Bronchus fibroblast of lung (primary cell): ENCODE measurements at places on chromosomes 12 and 14. TPM values are rescaled to one million over a fixed set of nuclear protein-coding genes. Genes with fewer than 3 reads are reported as not detected.

The HELB gene
- 1.2 and 2.9 TPM in 2 replicates for total RNA-seq

The PLEKHG7 gene
- not detected in 2 replicates for total RNA-seq

The NDRG2 gene
- total RNA-seq = 1.3 and 1.5 TPM in 2 replicates

The COCH gene
- total RNA-seq = 0.45 and 0.84 TPM in 2 replicates

The SMIM41 gene
- 0.17 TPM in 1 of 2 replicates, not detected in the other for total RNA-seq

The AKAP5 gene
- total RNA-seq = 0.15 and 0.17 TPM in 2 replicates

The GSG1 gene
- total RNA-seq = 0.34 and 1.5 TPM in 2 replicates

The PTHLH gene
- total RNA-seq = not detected in 2 replicates

The KLRC2 gene
- total RNA-seq = not detected in 2 replicates

The STAC3 gene
- 0.50 and 0.59 TPM in 2 replicates for total RNA-seq

The OVCH1 gene
- not detected in 2 replicates for total RNA-seq

The ERBB3 gene
- 0.17 and 0.45 TPM in 2 replicates for total RNA-seq

The OR6C4 gene
- not detected in 2 replicates for total RNA-seq

The ANO4 gene
- total RNA-seq = 0.74 and 2.0 TPM in 2 replicates

The TTC7B gene
- 15.8 and 18.5 TPM in 2 replicates for total RNA-seq

The PTPRQ gene
- 0.59 and 1.3 TPM in 2 replicates for total RNA-seq

The NABP2 gene
- 53.5 and 63.5 TPM in 2 replicates for total RNA-seq

The IL22 gene
- total RNA-seq = not detected in 2 replicates

The HOXC6 gene
- 0.17 and 0.89 TPM in 2 replicates for total RNA-seq

The LRRC10 gene
- not detected in 2 replicates for total RNA-seq

The POP5 gene
- 49.4 and 54.8 TPM in 2 replicates for total RNA-seq

The SLC17A8 gene
- total RNA-seq = not detected in 2 replicates

The SCYL2 gene
- total RNA-seq = 14.7 and 20.7 TPM in 2 replicates

The A2M gene
- 4.4 and 5.6 TPM in 2 replicates for total RNA-seq

The TAS2R42 gene
- total RNA-seq = not detected in 2 replicates

The AQP6 gene
- not detected in 2 replicates for total RNA-seq

The C14orf93 gene
- 18.0 and 22.9 TPM in 2 replicates for total RNA-seq

The PTPRB gene
- under 0.01 and 0.15 TPM in 2 replicates for total RNA-seq

The DTX1 gene
- total RNA-seq = 0.30 TPM in 1 of 2 replicates, not detected in the other

The TAS2R9 gene
- not detected in 2 replicates for total RNA-seq

The PLEKHG3 gene
- total RNA-seq = 3.4 and 9.1 TPM in 2 replicates

The HOXC11 gene
- total RNA-seq = not detected in 2 replicates

The RNU4-1 gene
- under 0.01 TPM in 2 replicates for total RNA-seq

The WNT5B gene
- 74.3 and 82.2 TPM in 2 replicates for total RNA-seq

The SYNDIG1L gene
- under 0.01 TPM in 1 of 2 replicates, not detected in the other for total RNA-seq

The GNB3 gene
- 1.3 and 2.2 TPM in 2 replicates for total RNA-seq

The ABCD2 gene
- 0.15 and 0.17 TPM in 2 replicates for total RNA-seq

The RGS6 gene
- total RNA-seq = not detected in 2 replicates

The GLI1 gene
- total RNA-seq = 1.5 and 1.8 TPM in 2 replicates

The ADAM21 gene
- total RNA-seq = under 0.01 and 0.59 TPM in 2 replicates

The CDH24 gene
- 8.6 and 9.8 TPM in 2 replicates for total RNA-seq

The CCDC196 gene
- total RNA-seq = not detected in 2 replicates

The GDF3 gene
- total RNA-seq = not detected in 2 replicates
